ENCODE measurements at places on chromosomes 2 and 18.

DNA sequence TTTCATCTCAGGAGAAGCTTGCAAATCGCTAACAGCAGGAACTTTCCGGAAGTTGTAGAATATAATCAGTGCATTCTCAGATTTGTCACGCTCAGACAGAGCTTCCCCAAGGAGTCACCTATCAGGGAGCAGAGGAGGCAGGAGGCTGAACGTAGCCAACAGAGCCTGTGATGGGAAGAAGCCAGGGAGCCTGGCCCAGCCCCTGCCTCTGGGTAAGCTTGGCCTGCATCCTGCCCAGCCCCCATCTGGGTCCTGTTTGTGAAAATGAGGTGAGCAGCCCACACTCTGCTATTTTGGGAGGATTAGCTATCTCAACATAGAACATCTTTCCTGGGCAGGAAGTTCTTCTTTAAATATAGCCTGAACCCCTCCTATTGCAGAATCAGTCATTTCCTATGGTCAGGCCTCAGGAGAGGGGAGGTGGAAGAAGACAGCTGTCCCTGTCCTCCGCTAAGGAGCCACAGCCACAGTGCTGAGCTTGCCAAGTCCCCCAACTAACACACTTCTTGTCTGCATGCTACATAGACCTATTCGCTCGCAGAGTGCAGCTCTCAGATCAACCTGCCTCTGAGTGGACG, 19.2 kb upstream of the PKDCC start:
- DNase-seq: peak; percentile 84

DNA sequence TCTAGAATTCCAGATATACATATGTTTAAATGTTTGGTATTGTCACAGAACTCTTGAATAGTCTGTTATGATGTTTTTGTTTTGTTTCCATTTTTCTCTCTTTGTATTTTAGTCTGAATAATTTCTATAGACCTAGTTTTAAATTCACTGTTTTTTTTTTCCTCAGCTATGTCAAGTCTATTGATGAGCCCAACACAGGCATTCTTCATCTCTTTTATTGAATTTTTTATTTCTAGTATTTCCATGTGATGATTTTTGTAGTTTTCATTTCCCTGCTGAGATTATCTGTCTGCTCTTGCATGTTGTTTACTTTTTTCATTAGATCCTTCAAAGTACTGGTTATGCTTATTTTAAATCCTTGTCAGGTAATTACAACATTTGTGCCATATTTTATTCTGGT, 254.7 kb downstream of the C1D start:
- DNase-seq: no peak

DNA sequence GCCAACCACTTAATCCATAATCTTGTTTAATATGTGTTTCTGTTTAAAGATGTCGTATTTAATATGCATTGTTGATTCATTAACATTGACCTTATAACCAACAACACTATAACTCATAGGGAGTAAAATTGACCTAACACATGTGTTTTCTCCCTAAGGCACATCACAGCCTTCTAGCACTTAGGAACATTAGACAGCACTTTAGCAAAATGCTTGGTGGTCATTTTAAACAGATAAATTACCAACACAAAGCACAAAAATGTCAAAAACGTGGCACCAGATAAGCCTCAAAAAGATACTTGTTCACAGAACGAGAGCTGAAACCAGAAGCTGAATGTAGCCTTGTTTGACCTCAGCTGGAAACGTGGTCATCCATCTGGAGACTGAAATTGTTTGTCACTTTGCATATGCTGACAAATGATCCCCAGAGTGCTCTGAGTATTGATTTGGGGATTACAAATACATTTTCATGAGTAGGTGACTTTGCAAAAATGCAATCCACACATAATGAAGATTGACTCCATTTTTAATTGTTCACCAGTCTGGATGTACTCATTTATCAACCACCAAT, 139.2 kb downstream of the CCDC102B start:
- no peak for DNase-seq

DNA sequence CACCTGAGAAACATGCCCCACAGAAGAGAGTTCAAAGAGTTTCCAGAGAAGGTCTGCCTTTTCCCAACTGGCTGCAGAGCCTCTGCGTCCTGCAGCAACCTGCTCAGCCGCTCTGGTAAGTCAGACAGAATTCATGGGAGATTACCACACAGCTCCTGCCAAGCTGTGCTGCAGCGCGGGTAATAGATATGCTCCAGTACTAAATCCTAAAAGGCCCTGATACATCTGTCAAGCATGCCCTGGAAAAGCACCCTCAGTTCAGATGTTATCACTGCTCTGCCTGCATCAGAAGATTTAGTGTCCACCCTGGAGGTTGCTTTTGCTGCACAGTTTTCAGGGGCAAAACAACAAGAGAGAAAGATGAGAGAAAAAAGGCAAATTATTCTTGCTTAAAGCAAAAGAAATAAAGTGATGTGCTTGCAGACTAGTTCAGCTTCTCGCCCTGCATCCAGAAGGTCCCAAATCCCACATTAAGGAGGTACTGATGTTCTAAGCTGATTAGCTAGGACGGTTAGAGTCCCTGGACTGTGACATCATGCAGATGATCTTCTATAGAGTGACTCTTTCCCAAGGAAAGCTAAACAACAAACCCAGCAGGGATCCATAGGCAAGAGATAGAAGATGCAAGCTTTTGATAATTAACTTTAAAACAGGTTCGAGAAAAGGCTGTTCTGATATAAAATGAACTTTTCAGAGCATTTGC, 488.6 kb downstream of the BCL11A start:
- no peak for DNase-seq

GRCh38 chr2:99939135-99939534, 203.3 kb downstream of the AFF3 start:
- no peak for DNase-seq

DNA sequence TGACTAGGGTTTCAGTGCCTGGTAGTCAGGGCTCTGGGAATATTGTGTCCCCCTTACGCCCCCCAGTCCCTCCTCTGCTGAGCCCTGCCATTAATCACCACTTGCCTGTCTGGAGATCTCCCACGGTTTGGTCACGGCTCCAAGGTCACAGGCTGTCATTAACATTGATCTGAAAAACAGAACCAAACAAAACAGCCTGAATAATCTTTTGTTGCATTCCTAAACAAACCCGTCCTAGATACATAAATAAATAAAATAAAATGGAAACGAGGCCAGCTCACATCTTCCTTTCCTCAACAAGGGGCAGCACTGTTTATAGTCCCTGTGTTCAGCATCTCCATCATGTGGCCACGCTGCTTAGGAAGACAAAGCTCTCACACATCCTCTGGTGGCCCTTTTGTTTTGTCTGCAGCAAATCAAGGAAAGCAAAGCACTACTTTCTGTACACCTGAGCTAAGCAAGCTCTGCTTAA, 282.8 kb downstream of the AGPS start:
- no peak for DNase-seq

DNA sequence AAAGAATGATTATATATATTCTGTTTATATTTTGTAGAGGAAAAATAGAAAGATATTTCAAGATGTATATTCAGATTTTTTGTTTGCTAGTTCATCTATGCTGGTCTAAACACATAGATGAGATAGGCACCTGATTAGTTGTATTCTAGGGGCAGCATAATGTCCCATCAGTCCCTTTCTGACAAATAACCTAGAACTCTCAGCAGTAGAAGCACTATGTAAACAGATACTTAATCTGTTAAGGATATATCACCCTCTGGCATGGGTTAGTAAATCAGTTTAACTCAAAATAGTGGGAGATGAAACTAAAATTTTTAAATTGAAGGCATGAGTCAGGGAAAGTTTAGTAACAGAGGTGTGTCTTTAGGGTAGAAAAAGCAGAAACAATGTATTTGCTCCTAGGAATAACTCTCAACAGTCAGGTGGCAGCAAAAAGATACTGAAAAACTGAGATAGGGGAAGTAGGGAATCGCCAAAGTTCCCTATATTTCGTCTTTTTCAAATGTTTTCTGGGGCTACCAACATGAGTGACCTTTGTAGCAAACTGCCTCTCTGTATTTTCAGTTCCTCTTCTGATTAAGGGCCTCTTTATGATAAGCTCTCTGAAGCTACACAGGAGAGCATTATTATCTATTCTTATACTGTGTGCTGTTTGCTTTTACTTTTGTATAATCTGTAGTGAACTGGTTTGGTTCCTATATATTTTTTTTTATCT, 5.7 kb downstream of the PPP1R1C start:
- DNase-seq: peak; percentile 40

DNA sequence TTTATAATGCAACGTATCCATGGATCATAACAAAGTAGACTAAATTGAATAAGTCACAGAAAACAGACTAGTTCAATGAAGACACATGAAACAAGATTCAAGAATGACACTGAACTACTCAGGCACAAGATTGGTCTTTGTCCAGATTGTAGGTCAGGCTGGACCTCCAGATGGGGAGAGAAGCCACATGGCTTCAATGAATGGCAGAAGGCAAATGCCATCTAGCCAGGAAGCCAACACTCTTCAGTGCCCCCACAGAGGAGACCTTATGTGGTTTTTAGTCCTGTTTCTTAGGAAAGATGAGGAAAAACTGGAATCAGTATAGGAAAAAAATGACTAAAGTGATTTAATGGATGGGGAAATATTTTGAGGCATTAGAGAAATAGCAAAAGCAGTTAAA, 43.1 kb downstream of the BOD1L2 start:
- no peak for DNase-seq

DNA sequence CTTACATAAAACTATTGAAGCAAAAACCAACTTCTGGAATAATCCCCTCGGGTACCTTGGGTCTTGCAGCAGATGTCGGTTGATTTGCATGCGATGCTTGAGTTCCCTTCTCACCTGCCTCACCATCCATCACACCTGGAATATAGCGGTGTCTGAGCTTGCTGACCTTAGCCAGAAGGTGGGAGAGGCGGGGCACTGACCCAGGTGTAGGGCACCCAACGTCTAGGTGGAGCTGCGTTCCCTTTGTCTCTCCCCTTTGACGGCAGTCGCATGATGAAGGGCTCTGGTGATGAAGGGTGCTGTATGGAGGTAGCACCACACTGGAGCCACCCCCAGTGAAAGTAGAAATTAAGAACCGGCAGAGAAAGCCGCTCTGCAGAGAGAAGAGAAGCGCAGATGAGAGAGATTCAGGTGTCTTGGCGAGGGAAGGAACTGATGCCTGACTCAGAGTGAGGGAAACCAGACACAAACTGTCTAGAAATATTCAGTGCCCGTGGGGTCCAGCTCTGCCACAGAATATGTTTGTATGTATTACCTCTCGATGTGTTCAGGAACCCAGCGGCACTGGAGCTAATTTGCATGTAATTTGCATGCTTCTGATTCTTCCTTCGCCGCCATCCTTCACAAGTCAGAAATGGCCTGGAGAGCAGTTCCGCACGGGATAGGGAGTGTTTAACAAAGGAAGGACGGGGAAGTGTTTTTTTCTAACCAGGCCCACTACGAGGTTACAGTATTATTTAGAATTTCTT, 19.4 kb upstream of the MBP start:
- DNase-seq: no peak

- no peak for DNase-seq
Observed at GRCh38 chr18:61093965-61094364, 239.3 kb upstream of the CDH20 start.

- no peak for DNase-seq
Observed at GRCh38 chr2:54492335-54492734, 36.2 kb downstream of the SPTBN1 start.

DNA sequence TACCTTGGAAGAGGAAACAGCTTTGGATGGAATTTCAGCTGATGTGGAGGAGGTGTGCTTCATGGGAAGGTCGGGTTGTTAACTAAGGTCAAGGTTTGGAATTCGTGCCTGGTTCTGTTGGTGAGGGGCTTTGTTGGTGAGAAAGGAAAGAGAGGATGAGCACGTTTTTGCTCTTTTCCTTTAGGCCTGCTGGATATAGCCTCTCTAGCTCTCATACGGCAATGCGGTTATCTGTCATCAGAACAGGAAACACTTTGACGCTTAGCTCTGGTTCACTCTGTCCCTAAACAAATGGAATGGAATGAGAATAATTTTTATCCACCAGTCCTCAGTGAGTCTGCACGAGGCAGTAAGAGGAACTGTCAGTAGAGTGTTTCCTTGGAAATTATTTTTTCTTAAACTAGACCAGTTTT, 169.7 kb upstream of the NOSTRIN start:
- no peak for DNase-seq

- no peak for DNase-seq
Observed at GRCh38 chr2:75021672-75022071, 63.2 kb downstream of the POLE4 start.

DNA sequence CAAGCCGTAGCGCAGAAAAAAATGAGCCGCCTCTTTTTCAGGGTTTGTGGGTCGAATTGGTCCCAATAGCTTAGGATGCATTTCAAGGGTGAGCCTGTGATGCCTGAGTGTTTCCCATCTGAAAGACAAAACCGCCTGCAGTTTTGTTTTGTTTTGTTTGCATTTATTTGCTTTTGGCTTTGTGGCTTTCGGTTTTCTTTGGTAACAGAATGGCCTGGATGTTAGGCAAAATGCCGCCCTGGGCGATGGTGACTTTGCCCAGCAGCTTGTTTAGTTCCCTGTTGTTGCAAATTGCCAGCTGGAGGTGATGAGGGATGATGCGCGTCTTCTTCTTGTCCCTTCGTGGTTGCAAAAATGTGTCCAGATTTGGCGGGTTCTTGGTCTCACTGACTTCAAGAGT, 109.4 kb downstream of the LTBP1 start:
- DNase-seq: no peak

DNA sequence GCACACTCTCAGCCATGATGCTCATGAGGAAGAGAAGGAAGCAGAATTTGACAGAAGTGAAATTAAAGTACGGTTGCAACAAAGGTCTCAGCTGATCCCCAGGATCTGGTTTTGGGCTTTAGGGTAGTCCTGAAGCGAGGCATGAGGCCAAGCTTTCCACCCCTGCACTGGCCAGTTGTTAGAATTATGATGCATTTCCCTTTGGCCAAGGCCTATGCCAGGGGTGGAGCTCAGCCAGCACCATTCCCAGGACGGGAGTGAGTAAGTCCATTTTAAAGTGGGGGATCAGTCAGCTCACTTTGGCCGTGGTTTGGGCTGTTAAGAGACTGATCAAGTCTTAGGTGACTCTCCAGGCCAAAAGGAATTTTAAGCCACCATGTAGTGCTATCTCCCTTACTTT, 314.5 kb upstream of the MMADHC start:
- no peak for DNase-seq

- DNase-seq: no peak
Observed at GRCh38 chr2:73983322-73984202, 1.1 kb upstream of the TET3 start.

DNA sequence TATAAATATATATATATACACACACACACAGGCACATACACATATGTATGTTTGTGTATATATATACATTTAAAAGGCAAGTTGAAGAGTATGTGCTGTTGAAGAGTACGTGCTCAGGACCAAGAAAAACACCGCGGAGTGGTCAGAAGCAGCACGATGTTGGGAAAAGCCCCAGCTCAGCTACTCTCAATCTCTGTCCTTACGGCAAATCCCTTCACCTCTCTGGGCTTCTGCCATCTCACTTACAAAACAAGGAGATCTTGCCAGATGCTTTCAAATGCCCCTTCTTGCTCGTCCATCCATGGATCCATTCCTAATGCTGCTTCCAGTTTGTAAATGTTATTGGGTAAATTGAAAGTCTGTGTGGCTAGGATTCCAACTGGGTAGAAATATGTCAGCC, 333.9 kb downstream of the BCL11A start:
- no peak for DNase-seq

Data from MM.1S (cell line).